ENCODE measurements at places on chromosomes 5 and 9.

DNA sequence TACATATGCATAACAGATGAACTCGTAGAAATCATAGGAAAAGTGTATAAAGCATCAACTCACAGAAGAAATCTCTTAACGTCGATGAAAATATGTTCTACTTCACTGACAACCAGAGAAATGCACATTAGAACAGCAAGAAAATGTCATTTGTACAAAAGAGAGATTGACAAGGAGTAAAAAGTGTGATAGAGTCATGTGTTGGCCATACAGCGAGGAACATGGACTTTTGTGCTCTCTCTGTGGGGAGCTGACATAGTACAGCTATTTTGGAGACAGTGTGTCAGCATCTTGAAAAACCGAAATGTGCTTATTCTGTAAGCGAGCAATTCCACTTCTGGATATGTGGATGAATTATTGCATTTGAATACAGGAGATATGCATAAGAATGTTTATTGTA, 477.9 kb downstream of the ICE1 start:
- DNase-seq, result no peak

- DNase-seq, result no peak
Measured at GRCh38 chr5:12624776-12625560, 720.7 kb upstream of the CTNND2 start.

DNA sequence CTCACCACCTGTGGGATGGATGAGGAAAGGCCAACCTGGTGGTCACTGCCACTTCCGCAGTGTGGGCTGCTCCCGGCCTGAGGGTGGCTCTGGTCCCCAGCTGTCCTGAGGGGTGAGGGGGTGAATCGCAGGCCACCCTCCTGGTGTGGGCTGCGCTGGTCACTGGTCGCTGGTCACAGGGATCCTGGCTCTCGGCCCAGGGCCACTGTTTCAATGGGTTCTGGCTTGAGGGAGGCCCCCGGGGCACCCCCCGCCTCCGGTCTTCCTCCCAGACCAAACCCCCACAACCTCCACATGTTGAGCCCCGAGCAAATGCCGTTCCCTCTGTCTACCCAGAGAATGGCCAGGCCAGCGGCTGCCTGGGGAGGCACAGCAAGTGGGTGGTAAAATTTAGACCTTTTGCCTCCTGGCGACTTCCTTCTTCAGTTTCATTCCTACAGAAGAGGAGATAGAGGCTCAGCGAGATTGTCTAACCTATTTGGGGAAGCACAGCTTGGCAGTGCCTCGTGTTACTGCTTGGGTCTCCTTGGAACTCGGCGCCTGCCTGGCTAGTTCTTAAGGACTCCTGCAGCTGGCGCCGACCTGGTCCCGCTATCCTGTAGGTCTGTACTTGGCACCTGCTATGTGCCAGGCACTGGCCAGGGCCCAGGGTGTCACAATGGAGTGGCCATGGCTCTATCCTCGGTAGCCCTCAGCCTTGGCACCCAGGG, 48.2 kb downstream of the RXRA start:
- no peak for DNase-seq

- no peak for DNase-seq
Measured at GRCh38 chr5:163463063-163463435, 2.6 kb downstream of the HMMR start.

GRCh38 chr5:126341906-126342630, 81.1 kb upstream of the GRAMD2B start:
- no peak for DNase-seq

DNA sequence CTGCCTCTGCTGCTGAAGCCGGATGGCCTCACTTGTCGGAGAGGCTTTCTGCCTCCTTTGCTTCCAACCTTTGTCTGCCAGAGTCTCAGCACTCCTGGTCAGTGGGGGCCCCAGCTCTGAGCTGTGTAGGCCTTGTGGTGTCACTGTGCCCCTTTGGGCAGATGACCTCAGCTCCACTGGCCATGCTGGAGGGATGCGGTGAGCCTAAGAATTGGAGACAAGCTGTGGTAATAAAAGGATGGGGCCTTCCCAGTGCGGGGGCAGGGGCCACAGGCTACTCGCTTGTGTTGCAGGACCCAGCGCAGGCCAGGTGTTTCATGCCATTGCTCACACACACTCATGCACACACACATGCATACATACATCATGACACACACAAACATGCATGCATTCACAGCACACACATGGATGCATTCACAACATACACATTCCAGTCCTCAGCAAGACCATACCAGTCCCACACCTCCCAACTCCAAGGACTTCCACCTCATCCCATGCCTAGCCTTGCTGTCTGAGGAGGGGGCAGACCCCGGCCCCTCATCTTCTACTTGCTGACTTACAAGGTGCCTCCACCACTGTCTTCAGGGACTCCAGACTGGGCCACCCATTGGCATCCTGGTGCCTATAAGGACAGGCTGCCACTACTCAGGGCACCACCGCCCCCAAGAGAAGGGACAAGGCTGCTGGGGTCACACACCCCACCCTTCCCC, 237.7 kb downstream of the SYK start:
- no peak for DNase-seq

DNA sequence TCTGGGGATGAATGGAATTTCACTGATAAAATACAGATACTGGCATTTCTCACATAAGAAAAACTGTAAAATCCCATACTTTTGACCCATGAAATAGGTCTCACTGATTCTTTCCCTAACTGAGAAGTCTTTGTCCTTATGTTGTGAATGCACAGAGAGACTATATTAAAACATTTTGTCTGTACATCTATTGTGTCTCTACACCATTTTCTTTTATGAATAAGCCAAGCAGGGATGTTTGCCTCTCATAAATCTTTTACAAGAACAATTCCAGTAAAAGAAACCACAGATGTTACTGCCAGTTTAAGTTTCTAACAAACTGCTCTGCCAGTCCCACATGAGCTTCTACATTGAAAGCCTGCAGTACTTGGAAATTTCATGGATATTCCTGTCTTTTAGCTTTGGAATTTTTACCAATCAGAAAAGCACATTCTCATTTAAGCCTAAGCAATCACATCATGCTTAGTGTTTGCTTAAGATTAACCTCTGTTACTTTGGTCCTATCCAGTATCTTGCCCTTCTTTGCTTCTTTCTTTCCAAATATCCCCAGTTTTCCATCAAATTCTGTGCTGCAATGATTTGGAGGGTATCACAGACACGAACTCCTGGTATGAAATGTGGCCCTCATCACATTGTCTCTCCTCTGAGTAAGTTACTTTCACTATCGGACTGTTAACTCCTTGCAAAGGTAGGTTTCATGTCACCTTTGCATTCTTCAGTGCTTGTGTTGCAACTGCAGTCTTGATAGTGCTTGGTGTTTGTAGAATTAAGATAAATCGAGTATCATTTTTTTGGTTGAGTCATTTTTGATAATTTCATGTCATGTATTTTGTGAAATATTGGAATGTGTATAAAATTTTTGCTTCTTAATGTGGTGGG, 415.1 kb upstream of the ADAMTSL1 start:
- DNase-seq, result no peak

- DNase-seq, result no peak
Measured at GRCh38 chr9:134611046-134611445, 30.6 kb upstream of the COL5A1 start.

GRCh38 chr9:116990592-116990991, 303.5 kb downstream of the TRIM32 start:
- DNase-seq, result no peak

DNA sequence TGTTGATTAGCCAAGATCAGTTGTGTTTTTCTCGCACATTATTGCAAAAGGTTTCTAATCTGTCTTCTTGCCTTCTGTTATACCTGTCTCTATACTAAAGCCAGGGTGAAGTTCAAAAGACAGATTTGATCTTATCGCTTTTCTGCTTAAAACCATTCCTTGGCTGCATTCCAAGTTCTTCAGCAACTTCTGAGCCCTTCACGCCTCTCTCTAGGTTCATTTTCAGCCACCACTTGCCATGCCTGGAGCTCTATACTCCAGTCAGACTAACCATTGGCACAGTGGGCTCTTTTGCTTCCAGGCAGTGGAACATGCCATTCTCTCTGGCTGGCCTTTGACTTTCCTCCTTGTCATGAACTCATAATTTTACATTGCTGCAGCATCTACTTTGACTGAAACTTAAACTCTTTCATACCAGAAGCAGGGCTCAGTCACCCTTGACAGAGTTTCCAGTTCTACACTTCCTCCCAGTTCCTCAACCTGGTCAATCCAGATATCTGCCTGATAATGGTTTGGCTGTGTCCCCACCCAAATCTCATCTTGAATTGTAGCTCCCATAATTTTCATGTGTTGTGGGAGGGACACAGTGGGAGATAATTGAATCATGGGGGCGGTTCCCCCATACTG, 114.4 kb downstream of the SLC12A2 start:
- DNase-seq, result no peak

GRCh38 chr9:78612091-78612490, 315.2 kb downstream of the PSAT1 start:
- DNase-seq, result no peak

DNA sequence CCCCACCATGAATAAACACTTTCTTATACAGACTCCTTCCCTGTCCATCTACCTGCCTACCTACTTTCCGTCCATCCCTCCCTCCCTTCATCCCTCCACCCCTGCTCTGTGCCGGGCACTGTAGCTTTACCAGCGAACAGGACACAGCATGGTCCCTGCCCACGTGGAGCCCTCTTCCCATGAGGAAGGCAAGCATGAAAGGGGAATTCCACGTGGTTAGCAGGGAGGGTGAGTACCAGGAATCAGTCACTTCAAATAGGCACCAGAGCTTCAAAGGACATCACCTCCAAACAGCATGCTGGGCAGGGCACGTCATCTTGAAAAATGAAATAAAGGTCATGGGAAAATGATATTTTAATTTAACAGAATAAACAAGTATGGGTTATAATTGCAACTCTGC, 35.0 kb upstream of the TDRD7 start:
- DNase-seq, result no peak

- DNase-seq, result no peak
Measured at GRCh38 chr9:137044502-137045177, 1.3 kb downstream of the NPDC1 start.

GRCh38 chr9:3698076-3698475, 172.3 kb upstream of the RFX3 start:
- no peak for DNase-seq

DNA sequence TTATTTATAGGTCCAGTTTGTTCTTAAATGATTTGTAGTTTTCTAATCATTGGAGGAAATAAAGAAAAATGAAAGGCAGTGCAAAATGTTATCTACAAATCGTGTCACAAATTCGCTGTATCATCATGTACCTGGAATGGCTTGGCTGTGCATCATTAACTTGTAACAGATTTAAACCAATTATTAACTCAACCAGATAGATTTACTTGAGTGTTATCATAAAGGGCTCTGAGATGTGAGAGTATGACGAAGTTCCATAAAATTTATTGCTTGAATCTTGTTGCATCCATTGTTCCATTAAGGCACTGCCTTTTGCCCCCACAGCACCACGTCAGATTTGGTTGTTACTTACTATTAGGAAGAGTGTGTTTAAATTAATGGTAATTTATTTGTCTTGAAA, 23.5 kb downstream of the PCSK5 start:
- no peak for DNase-seq

DNA sequence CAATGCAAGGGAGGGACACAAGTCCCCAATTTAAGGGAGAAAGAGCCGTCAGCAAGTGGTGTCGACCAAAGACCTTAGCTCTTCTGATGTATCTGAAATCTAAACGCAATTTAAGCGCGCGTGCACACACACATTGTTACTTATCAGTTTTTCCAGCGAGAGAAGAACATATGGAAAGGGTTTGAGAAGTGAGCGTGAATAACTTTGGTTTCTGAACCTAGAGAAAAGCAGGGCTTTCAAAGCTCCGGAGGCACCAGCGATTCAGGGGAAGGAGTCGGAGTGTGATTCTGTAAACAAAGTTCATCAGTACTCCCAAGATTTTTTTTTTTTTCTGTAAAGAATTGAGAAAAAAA, 191.8 kb downstream of the MEF2C start:
- no peak for DNase-seq

DNA sequence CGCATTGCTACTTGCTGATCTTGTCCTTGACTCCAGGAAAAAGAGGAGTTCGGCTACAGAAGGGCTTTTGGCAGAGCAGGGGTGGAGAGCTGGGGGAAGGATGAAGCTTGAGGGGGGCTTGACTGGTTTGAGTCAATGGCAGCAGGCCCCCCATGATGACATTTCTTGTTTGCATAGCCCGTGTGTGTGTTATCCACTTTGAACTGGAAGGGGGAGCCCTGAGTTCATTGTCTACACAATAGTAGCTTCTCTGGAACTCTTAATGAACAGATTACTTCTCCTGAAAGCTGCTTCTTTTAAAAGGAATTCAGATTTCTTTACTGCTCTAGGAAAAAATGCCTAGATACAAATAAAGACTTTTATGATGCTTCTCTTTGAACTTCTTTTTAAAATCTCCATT, 2.3 kb downstream of the IFNB1 start:
- no peak for DNase-seq

- DNase-seq, result no peak
Measured at GRCh38 chr5:90381213-90381929, 28.2 kb downstream of the CETN3 start.

GRCh38 chr5:134227259-134227658, 1.4 kb upstream of the PPP2CA start:
- DNase-seq, result peak; percentile 28

DNA sequence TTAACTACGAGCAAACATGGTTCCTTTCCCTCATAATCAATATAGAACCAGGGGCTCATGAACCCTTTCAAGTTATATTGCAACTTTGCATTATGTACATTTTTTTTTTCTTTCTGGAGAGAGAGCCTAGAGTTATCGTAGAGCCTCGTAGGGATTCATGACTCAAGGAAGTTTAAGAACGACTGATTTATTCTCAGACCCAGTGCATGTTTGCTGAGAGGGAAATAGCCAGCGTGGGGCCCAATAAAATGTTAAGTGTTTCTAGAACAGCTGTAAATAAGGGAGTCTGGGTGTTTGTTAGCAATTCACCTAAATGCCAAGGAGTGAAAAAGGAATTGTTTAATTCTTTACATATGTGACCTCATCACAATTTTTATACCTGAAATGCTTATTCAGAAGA, 119.0 kb upstream of the KLF9 start:
- no peak for DNase-seq

DNA sequence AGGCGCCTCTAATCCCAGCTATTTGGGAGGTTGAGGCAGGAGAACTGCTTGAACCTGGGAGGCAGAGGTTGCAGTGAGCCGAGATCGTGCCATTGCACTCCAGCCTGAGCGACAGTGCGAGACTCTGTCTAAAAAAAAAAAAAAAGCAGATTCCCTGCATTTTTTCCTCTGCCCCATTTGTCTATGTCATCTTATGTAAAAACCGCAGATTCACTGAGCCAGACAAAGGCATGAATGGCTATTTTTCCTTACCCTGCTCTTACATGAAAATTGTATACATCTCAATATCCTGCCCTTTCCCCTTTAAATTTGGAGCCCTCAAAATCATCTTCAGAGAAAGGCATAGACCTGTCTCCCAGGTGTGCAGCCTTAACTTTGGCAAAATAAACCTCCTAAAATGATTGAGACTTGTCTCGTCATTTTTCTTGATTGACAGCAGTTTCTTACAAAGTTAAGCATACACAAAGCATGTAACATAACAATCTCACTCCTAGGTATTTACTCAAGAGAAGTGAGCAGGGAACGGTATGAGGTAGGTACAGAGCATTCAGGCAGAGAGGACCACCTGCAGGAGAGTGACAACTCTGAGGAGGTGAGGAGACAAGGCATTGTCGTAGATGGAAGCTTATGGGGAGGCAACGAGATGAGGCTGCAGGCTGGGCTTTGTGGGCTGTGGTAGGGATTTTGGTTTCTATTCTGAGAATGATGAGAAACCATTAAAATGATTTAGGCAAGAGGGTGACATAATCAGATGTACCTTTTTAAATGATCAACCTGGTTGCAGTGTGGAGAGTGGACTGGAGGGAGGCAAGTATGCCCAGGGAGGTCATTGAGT, 65.7 kb upstream of the IL6ST start:
- DNase-seq, result no peak

Data from left kidney (tissue), 8 donors.